Glomerular endothelial cell (primary cell): ENCODE measurements at places on chromosomes 13 and 19.

DNA sequence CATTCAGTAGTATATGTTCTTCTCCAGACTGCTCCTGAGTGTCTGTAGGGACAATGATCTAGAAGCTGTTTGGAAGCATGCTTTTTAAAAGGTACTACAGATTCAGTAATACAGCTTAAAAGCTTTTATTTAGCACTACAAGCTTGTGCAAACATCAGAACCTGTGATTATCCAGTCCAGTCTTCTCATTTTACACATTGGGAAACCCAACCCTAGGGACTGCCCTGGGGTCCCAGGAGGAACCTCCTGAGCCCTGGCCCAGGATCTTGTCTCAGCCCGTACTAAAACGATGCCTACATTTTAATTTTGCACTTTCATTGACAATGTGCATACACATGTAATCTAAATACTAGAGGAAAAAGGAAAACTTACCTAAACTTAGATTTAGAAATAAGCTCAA is 12.5 kb downstream of the DOCK9 start:
- DNase-seq = no peak

DNA sequence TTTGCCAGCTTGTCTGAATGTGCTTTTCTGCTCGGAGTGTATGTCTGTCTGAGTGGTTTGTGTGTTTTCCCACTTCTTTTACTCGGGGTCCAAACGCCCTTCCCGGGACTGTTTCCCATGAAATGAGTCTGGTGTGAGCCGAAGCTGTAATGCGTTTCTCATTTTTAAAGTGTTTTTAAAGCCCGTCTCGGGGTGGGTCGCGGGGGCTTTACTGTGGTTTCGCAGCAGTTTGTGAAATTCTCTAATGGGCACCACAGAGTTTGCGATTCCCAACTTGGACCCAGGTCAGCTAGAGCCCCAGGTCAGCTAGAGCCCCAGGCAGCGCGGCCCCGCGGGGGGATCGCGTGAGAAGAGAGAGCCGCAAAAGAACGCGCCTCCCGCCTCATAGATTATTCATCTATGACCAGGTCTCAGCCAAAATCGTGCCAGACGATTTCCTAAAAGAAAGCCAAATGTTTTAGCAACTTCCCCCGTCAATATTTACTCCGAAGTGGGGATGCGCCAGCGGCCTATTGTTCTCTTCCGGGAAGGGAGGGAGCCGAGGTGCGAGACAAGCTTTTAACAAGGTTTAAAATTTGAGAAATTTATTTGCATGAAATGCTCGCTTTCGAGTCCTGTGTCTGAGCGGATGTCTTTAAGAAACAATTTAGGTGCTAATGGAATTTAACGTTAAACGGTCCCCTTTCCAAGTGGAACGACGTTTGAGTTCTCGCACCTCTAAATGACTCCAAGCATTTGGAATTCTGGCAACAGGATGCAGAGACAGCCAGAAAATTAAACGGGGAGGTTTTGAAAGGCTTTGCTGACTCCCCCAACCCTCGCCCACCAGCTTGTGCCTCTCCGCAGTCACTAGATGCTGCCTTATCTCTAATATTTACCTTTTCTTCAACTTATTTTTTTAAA is 2.2 kb downstream of the ZIC2 start:
- DNase-seq = no peak

- DNase-seq = no peak
Observed at GRCh38 chr19:10116085-10116865, 3.4 kb downstream of the EIF3G start.

GRCh38 chr19:47227352-47228167 is 3.4 kb downstream of the BBC3 start:
- DNase-seq = no peak

- no peak for DNase-seq
Observed at GRCh38 chr13:85671336-85671735, 127.9 kb downstream of the SLITRK6 start.

GRCh38 chr13:92951273-92951890 is 275.2 kb upstream of the GPC6 start:
- DNase-seq = no peak

DNA sequence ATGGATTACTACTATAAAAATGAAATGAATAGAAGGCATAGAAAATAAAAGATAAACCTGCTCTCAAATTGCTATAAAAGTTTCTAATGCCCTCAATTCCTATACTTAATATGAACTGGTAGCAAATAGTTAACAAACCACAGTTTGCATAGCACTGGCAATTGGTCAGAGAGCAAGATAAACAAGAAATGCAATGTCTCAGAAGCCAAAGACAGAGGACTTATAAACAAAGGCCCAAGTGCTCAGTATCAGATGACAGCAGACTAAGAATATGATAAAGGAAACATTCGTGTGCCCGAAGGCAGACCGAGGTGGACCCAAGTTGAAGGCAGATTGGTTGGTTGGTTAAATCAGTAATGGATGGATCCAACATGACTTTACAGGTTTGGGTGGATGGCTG is 50.6 kb downstream of the IPO5 start:
- DNase-seq = no peak

DNA sequence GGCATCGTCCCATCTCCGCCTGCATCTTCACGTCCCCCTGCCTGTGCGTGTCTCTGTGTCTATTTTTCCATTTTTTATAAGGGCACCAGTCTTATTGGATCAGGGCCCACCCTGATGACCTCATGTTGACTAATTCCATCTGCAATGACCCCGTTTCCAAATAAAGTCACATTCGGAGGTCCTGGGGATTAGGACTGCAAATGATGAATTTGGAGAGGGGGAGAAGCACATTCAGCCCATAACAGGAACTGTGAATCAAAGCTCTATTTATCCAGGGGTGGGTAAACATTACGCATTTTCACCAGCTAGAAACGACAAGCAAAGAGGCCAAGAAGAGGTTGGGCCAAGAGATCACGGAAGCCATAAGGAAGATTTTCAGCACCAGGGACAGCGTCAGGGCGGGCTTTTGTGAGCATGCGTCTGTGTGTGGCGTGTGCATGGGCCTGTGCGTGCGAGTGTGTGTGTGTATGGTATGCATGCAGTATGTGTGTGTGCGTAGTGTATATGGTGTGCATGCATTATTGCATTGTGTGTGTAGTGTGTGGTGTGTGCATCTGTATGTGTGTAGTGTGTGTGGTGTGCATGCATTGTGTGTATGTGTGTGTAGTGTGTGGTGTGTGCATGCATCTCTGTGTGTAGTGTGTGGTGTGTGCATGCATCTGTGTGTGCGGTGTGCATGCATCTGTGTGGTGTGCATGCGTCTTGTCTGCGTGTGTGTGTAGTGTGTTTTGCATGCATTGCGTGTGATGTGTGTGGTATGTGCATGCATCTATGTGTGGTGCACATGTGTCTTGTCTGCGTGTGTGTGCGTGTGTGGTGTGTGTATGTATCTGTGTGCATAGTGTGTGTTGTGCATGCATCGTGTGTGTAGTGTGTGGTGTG is 19.6 kb downstream of the CELF5 start:
- peak; percentile 12 for DNase-seq

DNA sequence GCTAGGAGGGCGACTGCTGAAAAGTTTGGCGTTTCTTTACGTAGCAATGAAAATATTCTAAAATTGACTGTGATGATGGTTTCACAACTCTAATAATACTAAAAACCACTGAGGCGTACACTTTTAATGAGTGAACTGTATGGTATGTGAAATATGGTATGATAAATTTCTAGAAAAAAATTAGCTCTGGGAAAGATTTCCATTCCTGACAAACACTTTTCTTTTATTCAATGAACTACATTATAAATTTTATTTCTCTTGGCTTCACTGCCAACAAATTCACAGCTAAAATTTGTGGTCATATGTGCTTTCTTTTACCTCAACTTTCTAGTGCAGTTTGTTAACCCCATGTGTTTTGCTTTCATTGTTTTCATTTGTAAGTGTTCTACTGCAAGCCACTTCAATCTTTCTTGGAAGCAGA is 11.1 kb downstream of the ZC3H13 start:
- no peak for DNase-seq

DNA sequence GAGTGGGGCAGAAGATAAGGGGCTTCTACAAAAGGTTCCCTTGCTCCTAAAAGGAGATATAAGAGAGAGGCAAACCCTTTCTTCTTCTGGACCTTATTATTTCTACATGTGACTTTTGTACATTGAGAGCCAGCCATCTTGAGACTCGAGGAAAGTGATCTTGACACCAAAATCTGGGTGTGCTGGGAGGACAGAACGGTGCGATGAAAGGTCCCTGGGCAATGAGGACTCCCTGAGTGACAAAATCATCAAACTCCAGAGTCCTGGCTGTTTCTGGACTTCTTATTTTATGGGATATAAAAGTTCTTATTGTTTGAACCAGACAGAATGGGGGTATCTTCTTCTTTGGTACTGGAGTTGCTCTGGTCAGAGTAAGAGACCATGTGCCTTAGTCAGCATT is 411.0 kb downstream of the ZNF536 start:
- DNase-seq = no peak

DNA sequence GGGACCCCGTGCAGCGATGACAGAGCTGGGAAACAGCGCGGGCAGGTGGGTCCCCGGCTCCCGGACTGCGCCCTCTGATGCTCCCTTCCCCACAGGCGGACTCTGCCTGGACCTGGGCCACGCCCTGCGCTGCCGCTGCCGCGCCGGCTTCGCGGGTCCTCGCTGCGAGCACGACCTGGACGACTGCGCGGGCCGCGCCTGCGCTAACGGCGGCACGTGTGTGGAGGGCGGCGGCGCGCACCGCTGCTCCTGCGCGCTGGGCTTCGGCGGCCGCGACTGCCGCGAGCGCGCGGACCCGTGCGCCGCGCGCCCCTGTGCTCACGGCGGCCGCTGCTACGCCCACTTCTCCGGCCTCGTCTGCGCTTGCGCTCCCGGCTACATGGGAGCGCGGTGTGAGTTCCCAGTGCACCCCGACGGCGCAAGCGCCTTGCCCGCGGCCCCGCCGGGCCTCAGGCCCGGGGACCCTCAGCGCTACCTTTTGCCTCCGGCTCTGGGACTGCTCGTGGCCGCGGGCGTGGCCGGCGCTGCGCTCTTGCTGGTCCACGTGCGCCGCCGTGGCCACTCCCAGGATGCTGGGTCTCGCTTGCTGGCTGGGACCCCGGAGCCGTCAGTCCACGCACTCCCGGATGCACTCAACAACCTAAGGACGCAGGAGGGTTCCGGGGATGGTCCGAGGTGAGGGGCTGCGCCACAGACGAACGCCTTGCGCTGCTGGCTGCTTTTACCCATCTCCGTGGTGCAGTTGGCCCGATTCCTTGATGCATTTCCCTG is 7.8 kb upstream of the SELENOV start:
- no peak for DNase-seq

DNA sequence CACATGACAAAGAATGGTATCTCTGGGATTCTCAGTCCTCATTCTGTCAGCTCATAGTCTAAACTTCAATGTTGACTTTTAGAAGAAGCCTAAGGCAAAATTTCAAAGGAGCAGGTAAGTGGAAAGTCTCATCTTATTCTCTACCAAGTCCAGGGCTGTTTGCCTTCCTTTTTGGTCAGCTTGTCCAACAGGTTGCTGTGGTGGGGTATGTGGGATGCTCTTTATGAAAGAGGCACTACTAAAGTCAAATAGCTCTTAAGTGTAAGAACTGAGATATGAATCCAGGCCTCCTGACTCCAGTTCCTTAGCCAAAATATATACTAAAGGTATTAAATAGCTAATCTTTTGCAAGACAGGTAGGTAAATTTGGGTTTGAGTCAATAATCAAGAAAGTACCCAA is 540.6 kb upstream of the SPRY2 start:
- DNase-seq = no peak

- no peak for DNase-seq
Observed at GRCh38 chr19:49997709-49998108, 27.5 kb downstream of the VRK3 start.

GRCh38 chr19:28519952-28520861 is 692.7 kb downstream of the UQCRFS1 start:
- DNase-seq = no peak

DNA sequence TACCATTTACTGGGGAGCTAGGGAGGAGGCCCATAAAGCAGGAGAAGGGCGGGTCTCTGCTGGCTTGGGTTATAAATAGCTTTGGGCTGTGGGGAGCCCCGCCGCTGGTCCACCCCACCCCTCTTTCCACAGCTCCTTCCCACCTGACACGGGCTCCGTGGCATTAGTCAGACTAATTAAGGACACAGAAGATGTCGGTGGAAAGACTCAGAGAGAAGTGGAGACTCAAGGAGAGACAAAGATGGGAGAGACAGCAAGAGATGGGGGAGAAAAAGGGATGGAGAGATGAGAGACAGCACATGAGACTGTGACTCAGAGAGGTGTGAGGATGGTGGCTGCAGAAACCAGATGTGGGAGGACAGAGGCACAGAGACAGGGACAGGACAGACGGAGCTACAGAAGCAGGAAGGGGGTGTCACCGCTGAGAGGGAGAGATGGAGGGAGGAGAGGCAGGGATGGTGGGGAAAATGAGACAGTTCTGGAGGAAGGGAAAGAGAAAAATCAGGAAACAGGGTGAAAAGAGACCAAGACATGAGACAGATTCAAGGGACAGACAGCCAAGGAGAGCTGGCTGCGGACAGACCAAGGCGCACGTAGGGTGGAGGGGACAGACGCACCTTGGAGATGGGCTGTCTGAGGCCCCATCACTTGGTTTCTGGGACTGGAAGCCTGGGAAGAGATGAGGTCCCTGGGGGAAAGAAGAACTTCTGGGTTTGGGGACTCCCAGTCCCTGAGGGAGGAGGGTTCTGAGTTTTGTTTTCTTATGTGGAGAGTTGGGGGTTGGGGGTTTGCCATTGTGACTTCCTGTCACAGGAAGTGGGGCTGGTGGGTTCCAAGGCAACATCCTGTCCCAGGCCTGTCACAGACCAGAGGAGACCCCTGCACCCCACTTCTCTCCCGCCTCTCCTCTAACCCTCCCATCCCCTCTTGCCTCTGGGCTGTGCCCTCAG is 4.1 kb downstream of the ARHGEF1 start:
- DNase-seq = no peak

DNA sequence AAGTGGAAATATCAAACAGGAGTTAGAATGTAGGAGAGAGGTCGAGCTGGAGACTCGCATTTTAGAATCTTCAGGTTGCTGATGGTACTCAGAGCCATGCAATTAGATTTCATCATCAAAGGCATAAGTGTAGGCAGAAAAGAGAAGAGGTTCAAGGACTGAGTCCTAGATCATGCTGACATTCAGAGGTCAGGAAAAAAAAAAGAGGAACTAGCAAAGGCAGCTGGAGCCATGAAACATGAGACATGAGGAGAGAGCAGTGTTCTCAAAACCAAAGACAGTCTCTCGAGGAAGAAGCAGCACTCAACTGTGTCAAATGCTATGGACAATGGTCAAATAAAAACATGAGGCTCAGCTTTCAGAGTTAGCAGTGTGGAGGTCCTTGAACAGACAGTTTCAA is 12.4 kb upstream of the TPP2 start:
- no peak for DNase-seq

- no peak for DNase-seq
Observed at GRCh38 chr13:20043207-20043925, 84.8 kb downstream of the ZMYM2 start.

DNA sequence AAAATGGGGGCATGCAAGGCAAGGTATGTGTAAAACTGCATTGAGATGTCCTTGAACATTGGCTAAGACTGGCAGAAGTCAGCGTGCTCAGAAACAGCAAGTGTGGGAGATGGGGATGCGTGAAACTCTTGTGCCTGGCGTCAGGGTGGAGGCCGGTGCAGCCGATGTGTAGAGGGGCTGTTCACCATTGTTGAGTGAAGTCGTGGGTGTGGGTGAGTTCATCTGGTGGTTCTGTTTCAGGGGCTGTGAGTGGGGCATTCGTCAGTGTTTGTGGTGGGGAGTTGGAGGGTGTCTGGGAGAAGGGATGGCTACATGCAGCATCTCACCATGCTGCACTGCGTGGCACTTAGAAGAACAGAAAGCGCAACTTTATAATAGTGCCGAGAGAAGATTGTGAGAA is 11.4 kb upstream of the MIA start:
- DNase-seq = no peak

- no peak for DNase-seq
Observed at GRCh38 chr19:10533646-10534386, 9.9 kb upstream of the ATG4D start.
